Pancreas (tissue), 10 donors: ENCODE measurements at places on chromosomes 16 and 17. TPM values are rescaled to one million over a fixed set of nuclear protein-coding genes. Genes with fewer than 3 reads are reported as not detected.

DNA sequence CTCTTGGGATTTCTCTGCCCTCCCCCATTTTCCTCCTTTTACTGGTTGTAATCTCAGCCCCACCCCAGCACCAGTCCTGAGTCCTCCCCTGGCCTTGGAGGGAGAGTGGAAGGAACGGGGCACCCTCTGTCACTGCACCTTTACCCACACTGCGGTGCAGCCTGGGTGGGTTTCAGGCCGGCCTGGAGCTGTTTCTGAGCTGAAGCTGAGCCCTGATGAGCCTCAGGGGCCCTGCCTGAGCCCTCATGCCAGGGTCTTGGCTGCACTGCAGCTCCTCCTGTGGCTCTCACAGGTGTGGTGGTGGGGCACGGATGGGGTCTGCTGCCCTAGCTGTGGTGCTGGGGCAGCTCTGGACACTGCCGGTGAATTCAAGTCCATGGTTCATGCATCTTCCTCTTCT is 34.5 kb downstream of the RNF213 start:
- H3K4me3 ChIP-seq: no peak overlapping the region
- H3K4me1 ChIP-seq: no peaks in the 10 kb centered on the region
- DNase-seq: no peak
- H3K36me3 ChIP-seq: peaks cover 31% of the 10 kb centered on the region

The TVP23A gene
- 0.34 TPM for polyA plus RNA-seq

GRCh38 chr17:3985846-3986245 is 21.6 kb upstream of the ATP2A3 start:
- no peak overlapping the region for H3K27ac ChIP-seq
- DNase-seq: no peak
- H3K4me1 ChIP-seq: peaks cover 6% of the 10 kb centered on the region
- no peaks in the 10 kb centered on the region for H3K27me3 ChIP-seq
- H3K36me3 ChIP-seq: no peaks in the 10 kb centered on the region

The DPEP1 gene
- 114 TPM for polyA plus RNA-seq

The PSMD12 gene
- polyA plus RNA-seq: 17.7 TPM

The ADAD2 gene
- polyA plus RNA-seq: 2.4 TPM

The VMO1 gene
- 0.87 TPM for polyA plus RNA-seq

The CNGB1 gene
- 0.04 TPM for polyA plus RNA-seq

The MAFG gene
- 8.2 TPM for polyA plus RNA-seq

DNA sequence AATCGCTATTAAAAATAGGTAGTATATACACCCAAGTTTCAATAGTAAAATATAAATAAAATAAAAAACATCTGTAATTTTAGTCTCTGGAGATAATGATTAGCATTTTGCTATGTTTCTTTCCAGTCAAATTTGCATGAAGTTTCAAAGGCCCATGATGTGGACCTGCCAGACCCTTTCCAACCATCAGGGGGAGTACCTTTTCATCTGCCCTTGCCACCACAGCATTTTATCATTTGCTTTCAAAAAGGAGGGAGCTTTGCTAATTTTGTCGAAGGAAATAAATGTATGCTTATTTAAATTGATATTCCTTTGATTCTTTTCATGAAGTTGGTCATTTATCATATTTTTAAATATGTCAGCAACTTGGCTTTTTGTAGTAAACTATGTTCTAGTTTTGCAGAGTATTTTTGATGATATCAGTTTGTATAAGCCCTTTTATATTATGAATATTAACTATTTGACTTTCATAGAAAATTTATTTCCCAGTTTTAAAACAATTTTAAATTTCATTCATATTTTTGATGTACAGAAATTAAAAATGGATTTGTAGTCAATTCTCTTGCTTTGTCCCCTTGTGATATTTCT is 115.2 kb upstream of the NETO2 start:
- no peaks in the 10 kb centered on the region for H3K4me1 ChIP-seq
- DNase-seq: no peak
- no peaks in the 10 kb centered on the region for H3K36me3 ChIP-seq
- no peak overlapping the region for H3K4me3 ChIP-seq
- no peaks in the 10 kb centered on the region for H3K27me3 ChIP-seq
